Activated CD8-positive, alpha-beta memory T cell treated with anti-CD3 and anti-CD28 coated beads for 24 hours (primary cell): ENCODE measurements at places on chromosomes 2 and 18.

- DNase-seq = no peak
Observed at GRCh38 chr2:215967590-215968378, 45.6 kb downstream of the MREG start.

- no peak for DNase-seq
Observed at GRCh38 chr2:37343537-37344434, 644 bp upstream of the QPCT start.

- peak; percentile 75 for DNase-seq
Observed at GRCh38 chr2:70069049-70069448, 18.2 kb upstream of the PCBP1 start.

GRCh38 chr2:61775956-61776570 is 77.8 kb downstream of the FAM161A start:
- no peak for DNase-seq

GRCh38 chr2:29724282-29724681 is 197.1 kb downstream of the ALK start:
- DNase-seq = no peak

DNA sequence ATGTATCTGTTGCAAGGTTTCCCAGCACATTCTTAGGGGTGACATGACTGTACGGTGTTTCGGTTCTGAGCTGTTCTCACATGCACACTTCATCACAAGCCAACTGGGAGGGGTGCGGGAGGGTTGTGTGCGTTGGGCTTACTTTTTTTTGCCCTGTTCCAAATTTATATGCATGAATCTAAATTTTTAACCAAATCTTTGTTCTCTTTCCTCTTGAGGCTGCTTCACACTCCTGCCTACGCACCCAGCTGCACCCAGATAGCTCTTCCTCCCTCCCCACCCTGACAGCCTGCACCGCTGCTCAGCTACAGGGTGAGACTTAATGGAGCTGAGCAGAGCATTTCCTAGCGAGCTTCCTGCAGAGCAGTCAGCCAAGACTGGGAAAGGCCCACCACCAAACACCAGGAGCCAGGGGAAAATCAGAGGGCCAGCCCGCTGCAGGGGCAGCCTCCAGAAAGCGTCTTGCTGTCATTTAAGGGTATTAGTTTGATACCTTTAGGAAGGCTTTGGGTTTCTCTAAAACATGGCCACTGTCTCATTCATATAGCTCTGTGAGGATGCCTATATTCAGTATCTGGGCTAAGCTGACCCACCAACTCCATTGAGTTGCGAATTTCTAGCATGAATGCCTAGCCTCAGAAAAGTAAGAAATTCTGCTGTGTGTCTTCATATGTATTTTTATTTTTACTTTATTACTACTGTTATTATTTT is 84.5 kb downstream of the POU3F3 start:
- no peak for DNase-seq

- peak; percentile 84 for DNase-seq
Observed at GRCh38 chr2:181456660-181457120, 496 bp upstream of the ITGA4 start.

- DNase-seq = no peak
Observed at GRCh38 chr2:118016911-118017310, 3.0 kb upstream of the CCDC93 start.

- no peak for DNase-seq
Observed at GRCh38 chr2:30293303-30293921, 62.1 kb downstream of the LBH start.

GRCh38 chr18:10116574-10116973 is 202.8 kb downstream of the VAPA start:
- no peak for DNase-seq

- no peak for DNase-seq
Observed at GRCh38 chr2:103773884-103774283, 1012.1 kb downstream of the TMEM182 start.

DNA sequence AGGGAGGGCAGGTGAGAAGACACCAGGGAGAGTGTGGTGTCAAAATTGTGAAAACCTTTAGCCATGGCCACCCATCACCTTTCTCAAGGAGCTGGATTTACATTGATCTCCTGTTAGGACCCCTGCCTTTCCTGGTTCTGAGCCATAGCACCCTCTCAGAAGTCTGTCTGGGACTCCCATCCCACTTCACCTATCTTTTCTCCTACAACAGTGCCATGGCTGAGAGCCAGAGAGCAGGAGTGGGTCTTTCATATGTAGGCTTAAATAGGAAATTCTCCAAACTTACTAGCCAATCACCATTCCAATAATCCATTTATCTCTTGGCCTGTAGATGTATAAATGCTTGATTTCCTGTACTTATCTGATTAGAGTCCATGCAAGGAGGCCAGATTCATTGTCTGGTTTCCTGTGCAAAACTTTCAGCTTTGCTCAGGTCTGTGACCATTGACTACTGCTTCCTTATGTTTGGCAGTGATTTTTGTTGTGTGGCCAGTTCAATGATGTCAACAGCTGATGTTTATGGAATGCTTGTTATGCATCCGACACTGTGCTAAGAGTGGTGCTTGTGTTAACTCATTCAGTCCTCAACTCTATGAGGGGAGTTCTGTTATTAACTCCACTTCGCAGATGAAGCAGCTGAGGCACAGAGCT is 57.6 kb upstream of the IGFBP5 start:
- no peak for DNase-seq

DNA sequence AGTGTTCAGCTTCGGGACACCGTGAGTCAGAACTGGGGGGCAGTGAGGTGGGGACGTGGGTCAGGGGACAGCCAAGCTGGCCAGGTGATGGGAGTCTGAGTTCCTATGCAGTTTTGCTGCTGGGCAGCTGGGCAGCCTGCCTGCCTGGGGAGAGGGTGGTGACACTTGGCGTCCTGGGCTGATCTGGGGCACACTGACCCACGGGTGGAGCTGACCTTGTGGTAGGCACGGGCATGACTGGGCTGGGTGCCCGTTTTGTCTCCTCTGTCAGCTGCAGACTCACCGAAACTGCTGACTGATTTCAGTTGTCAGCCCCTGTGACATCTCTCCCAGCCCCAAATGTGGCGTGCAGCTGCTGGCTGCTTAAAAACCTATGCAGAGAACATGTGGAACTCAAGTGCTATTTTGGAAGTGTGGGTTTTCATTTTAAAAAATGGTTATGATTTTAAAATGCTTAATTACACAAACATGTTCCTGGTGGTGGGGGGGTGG is 32.6 kb upstream of the E2F6 start:
- DNase-seq = no peak

- no peak for DNase-seq
Observed at GRCh38 chr2:157052685-157053224, 204.8 kb upstream of the GALNT5 start.

DNA sequence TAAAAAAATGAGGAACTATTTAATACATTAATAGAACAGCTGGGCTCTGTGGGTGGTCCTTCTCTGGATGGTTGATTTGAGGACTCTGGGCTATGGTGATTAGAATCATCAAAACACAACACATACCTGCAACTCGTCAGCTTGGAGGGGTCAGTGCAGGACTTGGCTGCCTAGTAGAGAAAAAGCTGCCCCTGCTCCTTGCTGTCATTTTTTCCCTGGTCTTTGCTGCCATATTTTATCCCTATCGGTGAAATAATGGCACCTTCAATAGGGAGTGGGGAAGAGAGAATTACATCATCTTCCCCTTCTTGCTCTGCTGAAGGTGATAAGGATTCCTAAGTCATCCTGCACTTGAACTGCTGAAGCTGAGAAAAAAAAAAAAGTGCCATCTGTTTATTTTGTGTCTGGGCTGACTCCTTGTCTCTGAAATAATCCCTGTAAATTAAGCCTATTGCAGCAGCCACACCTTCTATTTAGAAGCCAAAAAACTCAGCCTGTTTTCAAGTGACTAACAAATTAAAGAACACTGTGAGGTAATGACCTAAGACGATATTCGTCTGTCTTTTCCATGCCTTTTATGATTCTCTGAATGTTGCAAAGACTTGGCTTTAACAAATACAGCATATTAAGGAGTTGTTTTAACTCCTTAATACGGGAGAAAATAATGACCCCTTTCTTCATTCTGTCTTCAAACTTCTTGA is 89.3 kb downstream of the ACVR1 start:
- no peak for DNase-seq

GRCh38 chr2:203586696-203587095 is 51.6 kb upstream of the RAPH1 start:
- no peak for DNase-seq

GRCh38 chr18:50614838-50615237 is 55.0 kb downstream of the MAPK4 start:
- DNase-seq = no peak

DNA sequence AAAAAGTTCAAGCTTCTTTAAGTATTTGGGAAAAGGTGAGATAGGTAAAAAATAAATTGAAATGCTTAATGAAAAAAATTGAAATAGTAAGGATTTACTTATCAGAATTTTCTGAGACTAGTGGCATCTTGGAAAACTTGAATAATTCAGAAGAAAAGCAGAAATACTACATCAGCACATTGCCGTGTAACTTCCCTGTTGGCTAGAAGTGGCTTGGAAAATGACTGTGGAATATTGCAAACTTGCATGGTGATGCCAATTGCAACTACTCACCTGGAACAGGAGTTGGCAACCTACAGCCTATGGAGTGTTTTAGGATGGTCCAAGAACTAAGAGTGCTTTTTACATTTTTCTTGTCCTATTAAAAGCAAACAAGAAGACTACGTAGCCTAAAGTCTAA is 603.5 kb upstream of the VRK2 start:
- no peak for DNase-seq

- no peak for DNase-seq
Observed at GRCh38 chr18:77550625-77551024, 301.0 kb downstream of the GALR1 start.

GRCh38 chr2:84918430-84918829 is 13.0 kb downstream of the TMSB10 start:
- DNase-seq = peak; percentile 32

DNA sequence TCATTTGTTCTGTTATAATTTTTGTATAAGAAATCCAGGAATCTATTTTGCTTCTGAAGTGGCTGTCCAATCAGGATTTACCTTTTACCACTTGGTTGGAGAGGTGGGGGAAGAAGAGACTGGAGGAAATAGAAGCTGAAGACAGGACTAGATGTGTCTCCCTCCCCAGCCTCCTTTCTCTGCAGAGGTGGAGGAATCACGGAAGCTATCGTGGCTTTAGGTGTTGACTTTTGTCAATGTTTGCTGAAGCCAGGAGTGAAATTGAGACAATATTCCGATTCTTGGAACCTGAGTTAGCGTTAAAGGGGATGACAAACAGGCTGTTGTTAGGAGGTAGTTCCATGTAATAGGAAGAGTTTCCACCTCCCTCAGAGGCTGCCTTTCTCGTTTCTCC is 43.5 kb downstream of the PDCL3 start:
- no peak for DNase-seq

DNA sequence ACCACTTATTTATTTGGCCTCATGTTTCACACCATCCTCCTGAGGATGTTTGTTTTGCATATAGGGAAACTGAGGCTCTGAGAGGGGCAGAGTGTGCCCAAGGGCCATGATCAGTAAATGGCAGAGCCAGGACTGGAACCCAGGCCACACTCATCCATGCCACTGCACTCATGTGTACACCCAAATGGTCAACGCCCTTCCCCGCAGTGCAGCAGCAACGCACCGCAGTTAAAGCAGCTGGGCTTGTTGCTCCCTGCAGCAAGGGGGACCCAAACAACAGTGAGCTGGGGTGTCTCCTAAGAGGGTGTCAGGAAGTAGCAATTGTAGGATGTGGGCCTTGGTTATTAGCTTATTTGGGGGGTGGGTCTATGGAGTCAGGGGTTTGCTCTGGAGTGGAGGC is 36.6 kb downstream of the ZAP70 start:
- no peak for DNase-seq

DNA sequence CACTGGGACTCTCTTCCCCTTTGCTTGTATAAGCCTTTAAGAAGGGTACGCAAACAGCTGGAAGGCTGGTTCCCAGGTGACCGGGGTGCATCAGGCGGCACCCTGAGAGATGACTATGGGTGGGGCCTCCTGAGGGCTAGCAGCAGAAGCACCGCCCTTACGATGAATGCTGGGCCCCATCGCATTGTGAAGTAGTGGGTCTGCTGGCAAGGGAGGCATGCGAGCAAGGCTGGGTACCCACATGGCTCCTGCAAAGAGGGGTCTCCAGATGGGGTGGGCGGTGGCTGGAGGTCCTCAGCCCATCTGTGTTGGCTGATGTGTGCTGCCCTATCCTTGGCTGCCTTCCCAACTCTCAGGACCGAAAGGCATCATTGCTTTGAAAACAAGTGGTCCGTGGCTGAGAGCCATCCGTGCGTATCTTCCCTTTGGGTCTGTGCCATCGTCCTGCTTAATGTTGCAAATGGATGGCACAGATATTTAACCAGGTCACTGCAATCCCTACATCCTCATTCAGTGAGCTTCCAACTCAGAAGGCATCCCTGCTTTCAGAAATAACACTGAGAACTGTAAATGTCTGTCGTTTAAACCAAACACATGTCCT is 83.5 kb upstream of the GPC1 start:
- DNase-seq = no peak

GRCh38 chr2:152319822-152320570 is 15.0 kb upstream of the FMNL2 start:
- no peak for DNase-seq

DNA sequence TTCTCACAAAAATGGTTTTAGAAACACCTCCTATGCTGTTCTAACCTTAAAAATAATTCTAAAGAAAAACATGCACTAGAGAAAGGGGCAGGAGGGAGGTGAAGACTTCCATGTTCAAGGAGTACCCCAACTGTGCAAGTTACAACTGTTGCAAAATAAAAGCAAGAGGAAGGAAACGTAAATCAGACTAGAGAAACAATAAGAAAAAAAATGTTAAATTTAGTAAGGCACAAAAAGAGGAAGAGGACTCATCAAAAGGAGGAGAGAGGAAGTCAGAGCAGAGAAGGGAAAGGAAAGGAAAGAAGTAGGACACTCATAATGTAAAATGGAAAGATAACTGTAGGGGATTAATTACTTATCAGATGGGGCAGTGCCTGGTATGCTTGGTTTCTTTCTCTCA is 34.1 kb downstream of the RAPH1 start:
- no peak for DNase-seq

DNA sequence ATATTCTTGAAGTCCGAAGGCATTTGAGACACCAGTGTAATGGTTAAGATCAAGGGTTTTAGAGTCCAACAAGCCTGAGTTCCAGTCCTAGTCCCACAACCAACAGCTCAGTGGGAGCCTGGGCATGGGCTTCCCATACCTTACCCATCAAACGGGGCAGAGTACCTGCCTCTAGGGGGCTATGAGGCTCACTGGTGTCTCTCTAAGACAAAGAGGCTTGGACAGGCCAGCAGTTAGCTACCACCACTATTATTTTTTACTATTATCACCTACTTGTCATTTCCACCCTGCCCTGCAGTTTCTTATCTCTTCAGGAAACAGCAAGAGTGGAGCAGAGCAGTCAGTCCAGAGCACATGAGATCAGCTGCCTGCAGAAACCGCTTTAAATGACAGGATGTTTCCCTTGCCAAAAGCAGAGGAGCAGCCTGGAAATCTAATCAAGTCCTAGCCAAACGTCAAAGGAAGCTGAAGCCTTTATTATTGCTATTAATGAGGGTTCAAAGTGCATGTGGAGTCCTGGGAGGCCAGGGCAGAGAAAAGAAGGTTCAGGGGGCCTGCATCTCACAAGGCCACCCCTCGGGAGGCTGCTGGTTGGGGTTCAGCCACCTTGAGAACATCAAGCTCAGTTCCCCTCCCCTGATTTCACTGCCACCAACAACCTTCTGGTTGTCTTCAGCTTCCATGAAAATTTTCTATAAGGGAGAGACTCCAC is 66.6 kb downstream of the STPG4 start:
- peak; percentile 26 for DNase-seq

GRCh38 chr2:238093181-238094140 is 6.7 kb upstream of the ESPNL start:
- peak; percentile 57 for DNase-seq

GRCh38 chr2:23756593-23757292 is 170.2 kb downstream of the ATAD2B start:
- DNase-seq = no peak
